Cortex of kidney (tissue), 1 donor: ENCODE measurements at places on chromosomes 16 and 17.

- no peak for DNase-seq
Observed at GRCh38 chr17:1203111-1203966, 23.6 kb upstream of the ABR start.

DNA sequence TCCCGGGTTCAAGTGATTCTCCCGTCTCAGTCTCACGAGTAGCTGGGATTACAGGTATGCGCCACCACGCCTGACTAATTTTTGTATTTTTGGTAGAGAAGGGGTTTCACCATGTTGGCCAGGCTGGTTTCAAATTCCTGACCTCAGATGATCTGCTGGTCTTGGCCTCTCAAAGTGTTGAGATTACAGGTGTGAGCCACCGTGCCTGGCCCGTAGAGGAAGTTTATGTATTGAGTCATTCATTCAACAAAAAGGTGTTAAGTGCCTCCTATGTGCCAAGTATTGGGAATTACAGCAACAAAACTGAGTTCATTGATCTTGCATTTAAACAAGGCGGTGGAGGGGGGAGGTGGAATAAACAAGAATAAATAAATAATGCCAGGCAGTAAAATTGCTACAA, 10.2 kb upstream of the CNOT1 start:
- no peak for DNase-seq

DNA sequence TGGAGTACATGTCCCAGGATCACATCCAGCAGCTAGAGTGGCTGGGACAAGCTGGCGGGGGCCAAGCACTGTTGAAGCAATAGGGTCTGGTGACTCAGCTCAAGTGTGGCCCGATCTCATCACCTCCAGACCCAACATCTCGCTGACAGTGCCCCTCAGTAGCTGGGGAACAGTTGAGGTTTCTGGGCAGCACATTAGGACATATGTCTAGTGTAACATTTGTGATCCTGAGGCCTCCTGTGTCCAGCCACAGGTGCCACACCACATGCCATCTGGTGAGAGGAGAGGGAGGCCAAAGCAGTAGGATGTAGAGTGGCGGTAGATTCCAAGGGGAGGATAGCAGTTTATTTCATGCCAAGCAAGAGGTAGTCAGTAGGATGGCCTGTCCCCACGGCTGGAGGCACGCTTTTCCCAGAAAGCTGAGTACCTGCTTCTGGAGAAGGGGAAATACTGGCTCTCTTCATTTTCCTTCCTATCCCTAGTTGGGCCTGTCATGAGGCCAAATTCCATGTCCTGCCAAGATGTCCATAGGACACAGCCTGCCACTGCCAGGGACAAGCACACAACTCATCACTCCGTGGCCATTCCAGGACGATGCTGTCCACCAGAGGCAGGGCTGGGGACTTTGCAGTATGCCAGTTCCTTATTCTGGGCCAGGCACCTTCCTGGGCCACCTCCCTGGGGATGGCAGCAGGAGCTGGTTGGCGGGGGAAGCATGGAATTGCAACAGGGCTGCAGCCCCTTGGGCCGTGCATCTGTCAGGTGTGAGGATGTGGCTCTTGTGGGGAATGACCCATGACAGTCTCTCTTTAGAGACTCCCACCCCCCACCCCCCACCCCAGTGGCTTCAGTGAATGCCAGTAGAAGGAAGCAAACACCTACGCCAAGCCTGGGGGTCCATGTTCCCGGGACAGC, 24.0 kb downstream of the GGA3 start:
- DNase-seq = no peak

GRCh38 chr17:56593646-56594319, at the start of gene NOG:
Gene NOG, plus strand, starts transcription at chr17:56593699. Its CDS starts 525 bp downstream, at chr17:56594224.
- no peak for DNase-seq

GRCh38 chr16:28984619-28985135, at the start of gene LAT:
Gene LAT, plus strand, starts transcription at chr16:28985052. Its CDS starts 366 bp downstream, at chr16:28985418.
- no peak for DNase-seq

- no peak for DNase-seq
Observed at GRCh38 chr16:77430360-77430759, 4.5 kb downstream of the ADAMTS18 start.

DNA sequence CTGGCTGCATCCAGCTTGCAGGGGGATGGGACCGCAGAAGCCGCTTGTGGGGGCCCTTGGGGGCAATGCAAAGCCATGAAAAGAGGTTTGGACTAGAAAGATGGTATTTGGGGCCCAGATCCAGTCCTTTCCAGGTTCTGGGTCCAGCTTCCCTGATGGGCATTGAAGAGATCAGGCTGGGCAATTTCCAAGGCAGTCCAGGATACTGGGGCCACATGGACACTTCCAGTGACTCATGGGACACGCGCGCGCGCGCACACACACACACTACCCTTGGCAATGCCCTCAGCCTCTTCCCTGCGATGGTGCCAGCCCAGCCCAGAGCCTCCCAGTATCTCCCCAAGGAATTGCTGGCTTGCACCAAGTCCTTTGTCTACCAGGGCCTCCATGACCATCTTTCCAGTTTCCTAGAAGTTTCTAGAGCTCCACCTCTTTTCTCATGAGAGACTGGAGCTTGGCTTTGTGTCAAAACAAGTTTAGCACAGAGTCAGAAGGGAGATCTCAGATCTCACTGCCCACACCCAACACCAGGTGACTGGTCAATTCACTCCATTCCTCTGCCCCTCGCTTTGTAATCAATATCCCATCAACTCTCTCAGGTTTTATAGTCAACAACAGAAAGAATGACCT, 44.3 kb downstream of the WNT3 start:
- no peak for DNase-seq

DNA sequence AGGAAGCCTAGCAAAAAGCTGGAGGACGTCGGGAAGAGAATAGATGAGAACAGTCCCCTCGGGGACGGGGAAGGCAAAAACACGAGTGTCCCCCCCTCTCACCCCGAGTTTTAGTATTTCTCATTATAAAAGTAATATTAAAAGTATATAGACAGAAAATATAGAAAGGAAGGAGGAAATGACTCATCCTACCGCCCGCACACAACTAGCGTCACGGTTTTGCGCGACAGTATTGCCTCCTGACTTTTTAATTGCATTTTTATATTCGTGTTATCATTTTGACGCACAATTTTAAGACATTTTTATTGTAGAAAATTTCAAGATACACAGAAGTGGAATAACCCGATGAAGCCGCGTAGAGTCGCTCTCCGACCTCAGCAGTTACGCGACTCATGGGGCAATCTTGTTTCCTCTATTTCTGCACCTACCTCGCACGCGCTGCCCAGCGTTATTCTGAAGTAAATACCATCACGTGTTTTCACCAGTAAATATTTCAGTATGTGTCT, 652 bp upstream of the SLC25A19 start:
- DNase-seq = no peak

- no peak for DNase-seq
Observed at GRCh38 chr17:76414334-76415295, 30.2 kb downstream of the SPHK1 start.

- no peak for DNase-seq
Observed at GRCh38 chr16:27470567-27471431, 68.8 kb downstream of the IL21R start.

DNA sequence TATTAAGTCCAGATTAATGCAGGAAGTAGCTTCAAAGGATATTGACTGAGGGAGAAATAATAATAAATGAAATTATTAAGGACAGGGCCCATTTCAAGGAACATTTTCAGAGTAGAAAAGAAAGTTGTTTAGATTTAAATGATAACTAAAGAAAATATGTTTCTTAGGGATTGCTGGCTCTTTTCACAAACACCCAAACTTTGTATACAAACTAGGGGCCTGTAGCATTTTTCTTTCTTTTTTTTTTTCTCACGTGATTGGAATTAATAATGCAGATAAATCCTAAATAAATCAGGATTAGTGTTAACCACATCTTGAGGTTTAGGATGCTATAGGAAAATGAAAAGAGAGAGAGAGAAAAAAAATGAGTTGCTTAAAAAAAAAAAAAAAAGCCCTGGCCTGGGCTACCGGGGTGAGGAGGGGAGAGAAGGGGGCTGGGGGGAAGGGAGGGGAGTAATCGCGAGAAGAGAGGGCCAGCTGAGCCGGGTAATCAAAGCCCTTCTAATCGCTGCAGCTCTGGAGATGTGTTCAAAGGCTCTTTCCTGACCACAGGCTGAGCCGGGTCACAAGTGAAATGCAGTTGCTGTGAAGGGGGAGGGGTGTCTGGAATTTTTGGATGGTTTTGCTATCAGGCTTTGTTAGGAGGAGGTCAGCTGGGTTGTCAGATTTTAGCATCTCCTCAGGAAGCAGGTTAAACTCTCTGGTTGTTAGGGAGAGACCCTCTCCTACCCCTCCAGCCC, 104.6 kb upstream of the ZFHX3 start:
- no peak for DNase-seq

DNA sequence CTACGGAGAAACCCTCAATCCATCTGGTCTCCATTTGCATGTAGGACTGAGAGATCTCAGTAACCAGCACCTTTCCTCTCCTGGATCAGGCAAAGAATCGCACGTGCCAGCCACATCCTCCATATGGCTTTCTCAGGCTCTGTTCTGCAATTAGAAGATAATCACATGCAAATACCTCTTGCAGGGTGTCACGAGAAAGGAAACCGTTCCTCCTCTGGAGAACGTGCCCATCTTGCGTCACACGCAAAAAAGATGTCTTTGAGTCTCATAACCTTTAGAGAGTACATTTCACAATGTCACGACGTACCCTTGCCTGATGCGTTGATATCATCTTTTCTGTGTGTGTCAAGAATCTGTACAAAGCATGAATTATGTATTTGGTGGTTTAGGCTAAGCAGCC, 36.2 kb upstream of the DNAH17 start:
- DNase-seq = no peak

DNA sequence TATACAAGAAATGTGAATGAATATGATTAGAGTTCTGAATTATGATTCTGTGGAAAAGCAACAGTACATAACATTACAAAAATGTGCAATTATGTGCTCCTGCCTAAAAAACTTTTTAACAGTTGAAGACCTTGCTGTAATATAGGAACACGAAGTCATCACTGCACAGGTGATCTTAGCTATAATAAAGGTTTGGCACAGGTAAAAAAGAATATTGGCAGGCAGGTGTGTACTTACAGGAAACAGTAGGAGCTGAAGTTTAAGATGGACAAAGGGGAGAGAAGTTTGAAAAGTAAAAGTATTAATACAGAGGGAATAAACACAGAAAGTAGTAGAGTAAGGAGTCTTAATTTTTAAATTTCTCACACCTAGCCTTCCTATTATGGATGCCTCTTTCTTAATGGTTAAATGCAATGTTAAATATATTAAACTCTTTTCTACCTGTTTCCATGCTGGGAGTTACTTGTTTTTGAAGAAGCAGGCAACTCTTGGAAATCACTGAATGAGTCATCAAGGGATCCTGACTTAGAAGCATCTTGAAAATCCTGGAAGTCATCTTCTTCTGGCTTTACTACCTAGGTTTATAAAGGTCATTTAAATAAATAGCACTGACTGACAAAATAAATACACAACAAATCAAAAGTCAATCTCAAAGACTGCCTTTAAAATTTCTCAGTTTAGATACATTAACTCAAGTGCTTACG, 40.7 kb downstream of the SYNRG start:
- no peak for DNase-seq

DNA sequence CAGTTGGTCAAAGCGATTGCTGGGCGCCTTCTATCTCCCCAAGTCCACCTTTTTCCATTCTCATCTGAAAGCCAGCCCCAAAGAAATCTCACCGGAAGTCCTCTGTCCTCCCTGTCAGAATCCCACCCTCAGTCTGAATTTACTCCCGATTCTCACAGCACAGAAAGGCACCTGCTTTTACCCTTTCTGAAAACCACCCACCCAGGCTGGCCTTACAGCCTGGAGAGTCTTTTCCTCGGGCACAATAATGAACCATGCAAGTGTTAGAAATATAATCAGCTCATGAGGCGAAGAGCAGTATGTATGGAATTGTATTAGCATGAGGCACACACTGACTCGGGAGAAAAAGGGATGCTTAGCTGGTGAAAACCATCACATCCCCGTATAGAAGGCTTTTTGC, 1.2 kb upstream of the ZFHX3 start:
- DNase-seq = no peak

DNA sequence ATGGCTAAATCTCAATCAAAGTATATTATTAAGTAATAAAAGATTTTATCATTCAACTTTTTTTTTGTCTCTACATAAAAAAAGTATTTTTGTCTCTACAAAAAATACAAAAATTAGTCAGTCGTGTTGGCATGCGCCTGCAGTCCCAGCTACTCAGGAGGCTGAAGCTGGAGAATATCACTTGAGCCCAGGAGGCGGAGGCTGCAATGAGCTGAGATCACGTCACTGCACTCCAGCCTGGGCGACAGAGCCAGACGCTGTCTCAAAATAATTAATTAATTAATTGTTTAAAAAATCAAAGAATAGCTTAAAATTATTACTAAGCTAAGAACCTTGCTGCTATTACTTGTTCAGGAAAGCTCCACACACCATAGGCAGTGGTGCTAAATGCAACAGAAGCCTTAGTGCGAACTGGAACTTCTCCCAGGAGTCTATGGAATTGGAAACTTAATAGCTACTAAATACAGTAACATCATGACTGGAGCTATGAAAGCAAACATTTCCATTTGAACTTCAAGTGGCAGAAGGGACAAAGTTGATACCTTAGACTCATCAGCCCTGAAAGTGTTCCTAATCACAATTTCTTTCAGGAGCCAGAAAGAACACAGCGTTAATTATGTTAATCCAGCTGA, 22.6 kb downstream of the ADCY9 start:
- no peak for DNase-seq

DNA sequence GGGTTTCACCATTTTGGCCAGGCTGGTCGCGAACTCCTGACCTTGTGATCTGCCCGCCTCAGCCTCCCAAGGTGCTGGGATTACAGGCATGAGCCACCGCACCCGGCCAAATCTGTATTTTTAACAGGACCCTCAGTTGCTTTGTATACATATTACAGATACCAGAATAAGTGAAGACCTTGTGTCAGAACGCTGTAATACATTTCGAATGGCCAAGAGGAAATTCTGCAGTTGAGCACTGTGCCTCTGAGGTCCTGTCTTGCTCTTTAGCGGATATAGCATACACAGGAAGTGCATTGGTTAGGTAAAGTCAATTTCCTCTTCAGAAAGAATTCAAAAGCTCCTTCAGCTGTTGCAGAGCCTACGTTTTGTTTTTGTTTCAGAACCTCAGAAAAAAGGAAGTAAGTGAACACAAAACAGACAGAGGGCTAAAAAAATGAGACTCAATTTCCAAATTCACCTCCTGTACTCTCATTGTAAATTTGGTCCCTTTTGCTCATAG, 15.7 kb downstream of the CRLF3 start:
- no peak for DNase-seq

- DNase-seq = no peak
Observed at GRCh38 chr16:29678691-29679267, at the start of gene QPRT. Gene QPRT, plus strand, starts transcription at chr16:29679180. Its CDS starts 18 bp downstream, at chr16:29679198.
